Endothelial cell of umbilical vein (primary cell): ENCODE measurements at places on chromosomes 3 and 15. TPM values are rescaled to one million over a fixed set of nuclear protein-coding genes. Genes with fewer than 3 reads are reported as not detected.

Gene REC114
- total RNA-seq = not detected in 2 replicates

DNA sequence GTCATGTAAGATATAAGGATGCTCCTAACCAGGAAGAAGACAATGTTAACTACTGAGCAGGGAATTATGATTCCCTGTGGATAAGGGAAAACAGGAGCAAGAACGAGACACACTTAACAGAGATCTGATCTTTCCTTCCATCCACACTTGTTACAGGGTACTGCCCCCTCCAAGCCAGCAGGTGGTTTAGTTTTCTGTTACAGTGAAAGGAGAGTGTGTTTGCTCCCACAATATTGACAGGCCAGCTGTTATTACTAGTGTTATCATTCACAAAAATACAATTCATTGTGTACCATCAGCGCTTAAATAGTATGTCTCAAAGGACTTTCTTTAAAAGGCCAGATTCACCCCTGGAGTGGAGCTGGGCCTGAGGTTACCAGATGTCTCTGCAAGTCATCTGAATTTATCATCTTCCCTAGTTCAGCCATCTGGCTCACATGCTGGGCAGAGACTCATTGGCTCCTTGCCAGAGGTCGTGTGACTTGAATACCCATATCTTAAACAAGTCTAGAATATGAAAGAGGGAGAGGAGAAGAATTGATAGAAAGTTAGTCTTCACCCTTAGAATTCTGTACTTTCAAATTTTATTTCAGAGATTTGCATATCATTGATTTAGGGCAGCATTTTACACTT lies 16.8 kb upstream of the FMN1 start:
- no peak for DNase-seq

- no peak for DNase-seq
These were observed 62.3 kb downstream of the UBP1 start for GRCh38 chr3:33377931-33378330.

- no peak for DNase-seq
These were observed 839.8 kb upstream of the ALCAM start for GRCh38 chr3:104526901-104527401.

DNA sequence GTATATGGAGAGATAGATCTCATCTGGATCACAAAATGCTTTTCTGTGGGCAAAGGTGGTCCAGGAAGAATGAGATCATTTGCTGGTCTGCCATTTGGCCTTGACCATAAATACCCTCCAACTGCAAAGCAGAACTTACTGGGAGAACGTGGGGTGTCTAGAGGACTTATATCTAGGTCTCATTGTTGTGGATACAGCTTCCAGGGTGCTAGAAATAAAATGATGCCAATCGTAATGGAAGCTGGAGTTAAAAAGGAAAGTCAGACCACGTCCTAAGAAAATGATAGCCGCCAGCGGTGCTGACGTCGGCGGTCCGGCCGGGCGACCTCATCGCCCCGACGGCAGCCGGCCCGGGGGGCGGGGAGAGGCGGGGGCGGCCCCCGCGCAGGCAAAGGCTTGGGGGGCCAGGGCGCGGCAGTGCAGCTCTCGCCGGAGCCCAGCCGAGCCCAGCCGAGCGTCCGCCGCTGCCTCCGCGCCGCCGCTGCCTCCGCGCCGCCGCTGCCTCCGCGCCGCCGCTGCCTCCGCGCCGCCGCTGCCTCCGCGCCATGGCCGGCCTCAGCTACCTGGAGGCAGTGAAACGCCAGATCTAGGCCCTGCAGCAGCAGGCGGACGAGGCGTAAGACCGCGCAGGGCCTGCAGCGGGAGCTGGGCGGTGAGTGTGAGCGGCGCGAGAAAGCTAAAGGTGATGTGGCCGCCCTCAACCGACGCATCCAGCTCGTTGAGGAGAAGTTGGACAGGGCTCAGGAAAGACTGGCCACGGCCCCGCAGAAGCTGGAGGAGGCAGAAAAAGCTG lies 89.5 kb downstream of the EOMES start:
- peak; percentile 66 for DNase-seq

GRCh38 chr3:192957441-192958021 lies 39.9 kb upstream of the MB21D2 start:
- peak; percentile 90 for DNase-seq

GRCh38 chr15:61840090-61840489 lies 220.2 kb downstream of the VPS13C start:
- DNase-seq = no peak
